ENCODE measurements at places on chromosomes 5 and 9. TPM values are rescaled to one million over a fixed set of nuclear protein-coding genes. Genes with fewer than 3 reads are reported as not detected.

- DNase-seq, result no peak
Measured at GRCh38 chr9:15482146-15482545, 28.6 kb downstream of the PSIP1 start.

DNA sequence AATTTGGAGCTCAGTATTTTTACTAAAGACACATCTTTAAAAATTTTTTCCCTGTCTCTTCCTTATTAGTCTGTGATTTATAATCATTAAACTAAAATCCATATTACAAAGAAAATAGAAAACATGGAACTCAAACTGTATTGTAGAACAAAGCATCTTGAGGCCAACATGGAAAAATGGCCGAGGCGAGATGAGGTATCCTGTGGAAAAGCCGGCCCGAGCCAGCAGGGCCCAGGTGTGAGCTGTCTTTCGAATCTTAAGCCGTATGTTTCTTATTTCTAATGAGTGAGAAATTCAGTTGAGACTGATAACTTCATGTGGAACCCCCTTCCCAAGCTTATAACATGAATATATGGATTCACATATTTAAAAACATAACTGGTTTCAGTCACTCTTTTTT lies 170.4 kb upstream of the OTULINL start:
- DNase-seq, result no peak

DNA sequence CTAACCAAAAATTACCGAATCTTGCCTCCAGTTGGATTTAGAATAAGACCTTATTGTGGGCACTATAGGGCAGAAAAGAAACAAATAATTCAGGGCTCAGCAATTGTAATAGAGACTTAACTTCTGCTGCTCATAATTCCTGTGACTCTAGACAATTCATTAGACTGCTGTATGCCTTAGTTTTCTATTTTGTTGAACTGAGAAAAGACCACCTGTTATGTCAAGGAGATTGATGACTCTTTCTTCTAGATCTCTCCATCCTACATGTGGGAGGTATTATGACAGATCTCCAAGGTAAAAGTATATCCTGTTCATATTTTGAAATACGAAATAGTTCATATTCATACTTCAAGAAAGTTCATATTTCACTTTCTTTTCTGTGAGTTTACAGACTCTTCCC lies 605.1 kb downstream of the PSAT1 start:
- DNase-seq, result no peak

DNA sequence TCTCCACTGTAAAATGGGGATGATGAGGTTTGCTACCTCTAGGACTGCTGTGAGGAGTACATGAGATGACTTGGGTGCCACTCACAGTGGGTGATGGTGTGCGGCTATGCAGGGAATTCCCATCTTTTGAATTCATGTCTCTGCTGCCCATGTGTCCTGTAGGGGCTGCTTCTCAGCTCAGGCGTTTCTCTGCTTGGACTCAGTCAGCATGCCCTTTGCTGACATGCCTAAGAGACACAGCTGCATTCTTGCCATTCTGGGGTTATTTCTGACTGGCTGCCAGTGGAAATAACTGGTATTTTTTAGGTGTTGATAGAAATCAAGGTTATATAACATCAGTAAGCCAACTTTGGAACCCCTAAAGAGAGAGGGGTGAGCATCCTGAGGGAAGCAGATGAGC lies 24.3 kb upstream of the XPA start:
- no peak for DNase-seq

GRCh38 chr9:76704593-76705204 lies 59.5 kb upstream of the PCA3 start:
- peak; percentile 97 for DNase-seq

DNA sequence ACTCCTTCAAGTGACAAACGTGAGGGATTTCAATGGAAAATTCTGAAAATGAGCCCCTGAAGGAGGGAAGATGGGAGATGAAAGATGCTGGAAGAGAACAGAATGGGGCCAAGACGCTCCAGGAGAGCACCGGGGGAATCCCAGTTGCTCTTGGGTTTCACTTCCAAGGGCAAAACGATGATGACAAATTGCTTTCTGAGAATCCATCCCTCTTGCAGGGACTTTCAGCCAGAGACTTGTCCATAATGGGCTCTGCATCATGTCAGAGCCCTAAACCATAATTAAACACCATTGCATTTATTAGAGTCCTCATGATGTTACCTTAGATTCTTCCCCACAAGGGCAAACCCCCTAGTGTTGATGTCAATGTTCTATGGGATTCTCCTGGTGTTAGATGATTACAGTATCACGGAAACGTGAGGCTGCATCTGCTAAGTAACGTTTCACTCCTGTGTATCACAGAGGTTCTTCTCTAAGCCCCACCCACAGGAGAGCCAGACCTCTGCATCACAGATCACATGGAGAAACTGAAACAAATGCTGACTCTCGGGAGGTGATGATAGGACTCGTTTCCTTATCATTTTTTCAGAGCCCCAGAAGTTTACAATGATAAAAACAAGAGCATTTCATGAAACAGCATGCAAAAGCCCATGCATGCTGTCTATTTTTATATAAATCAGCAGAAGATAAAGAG lies 114.4 kb downstream of the TENT4A start:
- peak; percentile 18 for DNase-seq

Gene PCSK5
- total RNA-seq, result 9.6 TPM

Gene DNAJC18
- 10.1 TPM for total RNA-seq

Gene MYMK
- total RNA-seq, result not detected
